Activated T-helper 1 cell treated with anti-CD3 and anti-CD28 coated beads, Interleukin-12 subunit alpha, Interleukin-12 subunit beta, Interleukin-2, Interleukin-4 antibody, amounts not matched to agents 30 ng/mL and 10 ng/mL and 1 ng/mL, durations not matched to agents 14 hours and 24 hours and 36 hours (primary cell): ENCODE measurements at places on chromosomes 4 and X. TPM values are rescaled to one million over a fixed set of nuclear protein-coding genes. Genes with fewer than 3 reads are reported as not detected.

- H3K27me3 ChIP-seq: no peaks in the 10 kb centered on the region
- no peak overlapping the region for H3K27ac ChIP-seq
- H3K36me3 ChIP-seq: no peaks in the 10 kb centered on the region
- H3K4me3 ChIP-seq: no peak overlapping the region
These were observed 595.0 kb downstream of the GLUD2 start for GRCh38 chrX:121642415-121642814.

DNA sequence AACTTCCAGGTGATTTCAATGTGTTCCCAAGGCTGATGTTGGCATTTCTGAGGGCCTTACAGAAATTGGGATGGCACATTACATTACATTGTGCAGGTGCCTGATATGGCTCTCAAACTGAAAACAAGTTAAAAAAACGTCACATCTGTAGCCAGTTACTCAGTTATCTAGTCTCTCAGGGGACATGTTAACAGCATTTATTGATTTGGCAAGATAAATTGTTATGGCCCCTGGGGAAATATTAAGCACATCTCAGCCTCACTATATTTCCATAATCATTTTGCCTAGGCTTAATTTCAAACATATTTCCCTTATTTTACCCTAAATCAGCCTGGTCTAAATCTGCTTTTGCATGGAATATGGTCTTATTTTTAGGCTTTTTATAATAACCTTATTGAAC lies 290.0 kb downstream of the IL15 start:
- DNase-seq: no peak
- peaks cover 1% of the 10 kb centered on the region for H3K27me3 ChIP-seq
- H3K4me3 ChIP-seq: no peak overlapping the region
- H3K4me1 ChIP-seq: no peaks in the 10 kb centered on the region

- H3K27ac ChIP-seq: no peak overlapping the region
- no peak for DNase-seq
- peaks cover 7% of the 10 kb centered on the region for H3K36me3 ChIP-seq
- H3K27me3 ChIP-seq: no peaks in the 10 kb centered on the region
- no peak overlapping the region for H3K4me3 ChIP-seq
These were observed 97.2 kb downstream of the MAB21L2 start for GRCh38 chr4:150679018-150679764.

DNA sequence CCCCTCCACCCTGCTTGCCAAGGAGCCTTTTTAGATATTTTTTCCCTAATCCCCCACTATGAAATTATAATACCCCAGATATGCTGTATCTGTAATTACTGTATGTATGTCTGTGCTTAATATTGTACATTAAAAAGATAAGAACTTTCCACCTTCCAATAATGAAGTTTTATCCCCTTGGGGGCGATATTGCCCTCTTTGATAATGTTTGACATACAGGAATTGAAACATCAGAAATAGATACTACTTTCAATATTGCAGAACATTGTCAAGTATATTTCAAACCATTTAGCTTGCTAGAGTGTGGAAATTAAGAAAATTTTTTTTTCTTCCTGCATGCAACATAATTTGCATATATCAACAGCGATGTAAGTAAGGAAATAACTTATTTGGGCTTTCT lies 58.9 kb downstream of the NAF1 start:
- no peak overlapping the region for H3K27ac ChIP-seq
- H3K4me1 ChIP-seq: peaks cover 23% of the 10 kb centered on the region
- H3K4me3 ChIP-seq: no peak overlapping the region
- peaks cover 6% of the 10 kb centered on the region for H3K36me3 ChIP-seq

S100G gene
- total RNA-seq: not detected in 2 replicates

UGT2B10 gene
- total RNA-seq: not detected in 2 replicates

F9 gene
- total RNA-seq: not detected in 2 replicates
